ENCODE measurements at places on chromosomes 11 and 22. TPM values are rescaled to one million over a fixed set of nuclear protein-coding genes. Genes with fewer than 3 reads are reported as not detected.

Gene MPZL3
- total RNA-seq: 22.0 TPM

DNA sequence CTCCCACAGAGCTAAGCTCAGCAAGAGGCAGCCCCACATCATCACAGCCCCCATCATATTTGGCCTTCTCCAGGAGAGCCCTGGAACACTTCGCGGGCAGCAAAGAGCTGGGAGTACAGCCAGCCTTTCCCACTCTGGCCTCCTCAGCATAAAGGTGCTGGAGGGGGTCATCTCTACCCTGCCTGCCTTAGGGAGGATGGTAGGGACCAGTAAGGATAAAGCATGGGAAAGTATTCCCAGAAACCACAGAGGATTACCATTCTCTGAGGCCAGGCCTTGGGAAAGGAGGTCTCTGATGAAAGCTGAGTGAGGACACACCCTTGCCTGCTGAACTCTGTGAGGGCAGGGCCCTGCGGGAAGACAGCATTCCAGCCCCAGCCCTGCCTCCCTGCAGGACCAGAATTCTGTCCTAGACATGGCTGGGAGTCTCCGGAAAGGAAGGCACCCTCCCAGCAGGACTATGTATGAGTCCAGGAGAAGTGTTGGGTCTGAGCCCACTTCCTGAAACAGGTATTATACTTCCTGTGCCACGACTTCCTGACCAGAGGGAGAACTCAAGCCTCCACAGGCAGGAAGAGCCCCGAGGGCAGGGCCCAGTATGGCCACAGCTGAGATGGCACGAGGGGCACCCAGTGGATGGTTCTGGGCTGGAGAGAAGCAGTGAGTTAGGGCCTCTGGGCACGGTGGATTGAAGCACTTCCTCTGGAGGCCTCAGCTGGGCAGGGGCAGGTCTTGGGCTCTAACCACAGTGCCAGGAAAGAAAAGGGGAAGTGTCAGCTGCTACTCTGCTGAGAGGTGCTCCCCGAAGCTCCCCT is 12.9 kb upstream of the CASTOR1 start:
- peaks cover 77% of the 10 kb centered on the region for H3K36me3 ChIP-seq
- DNase-seq: no peak
- no peak overlapping the region for H3K4me3 ChIP-seq
- H3K27me3 ChIP-seq: no peaks in the 10 kb centered on the region
- H3K27ac ChIP-seq: peak overlapping the region; percentile 92

DNA sequence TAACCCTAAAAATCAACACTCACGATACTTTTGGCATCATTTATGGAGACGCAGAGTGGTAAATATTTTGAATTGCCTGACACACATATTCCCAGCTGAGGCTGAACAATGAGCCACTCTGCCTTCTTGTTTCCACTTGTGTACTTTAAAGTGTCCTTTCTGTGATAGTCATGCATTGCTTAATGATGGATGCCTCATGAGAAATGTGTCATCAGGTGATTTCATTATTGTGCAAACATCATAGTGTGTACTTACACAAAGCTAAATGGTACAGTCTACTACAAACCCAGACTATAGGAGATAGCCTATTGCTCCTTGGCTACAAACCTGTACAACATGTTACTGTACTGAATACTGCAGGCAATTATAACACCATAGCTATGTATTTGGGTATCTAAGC is 44.2 kb downstream of the MRE11 start:
- H3K4me1 ChIP-seq: no peaks in the 10 kb centered on the region
- H3K27ac ChIP-seq: no peak overlapping the region
- DNase-seq: no peak
- peaks cover 14% of the 10 kb centered on the region for H3K36me3 ChIP-seq

DNA sequence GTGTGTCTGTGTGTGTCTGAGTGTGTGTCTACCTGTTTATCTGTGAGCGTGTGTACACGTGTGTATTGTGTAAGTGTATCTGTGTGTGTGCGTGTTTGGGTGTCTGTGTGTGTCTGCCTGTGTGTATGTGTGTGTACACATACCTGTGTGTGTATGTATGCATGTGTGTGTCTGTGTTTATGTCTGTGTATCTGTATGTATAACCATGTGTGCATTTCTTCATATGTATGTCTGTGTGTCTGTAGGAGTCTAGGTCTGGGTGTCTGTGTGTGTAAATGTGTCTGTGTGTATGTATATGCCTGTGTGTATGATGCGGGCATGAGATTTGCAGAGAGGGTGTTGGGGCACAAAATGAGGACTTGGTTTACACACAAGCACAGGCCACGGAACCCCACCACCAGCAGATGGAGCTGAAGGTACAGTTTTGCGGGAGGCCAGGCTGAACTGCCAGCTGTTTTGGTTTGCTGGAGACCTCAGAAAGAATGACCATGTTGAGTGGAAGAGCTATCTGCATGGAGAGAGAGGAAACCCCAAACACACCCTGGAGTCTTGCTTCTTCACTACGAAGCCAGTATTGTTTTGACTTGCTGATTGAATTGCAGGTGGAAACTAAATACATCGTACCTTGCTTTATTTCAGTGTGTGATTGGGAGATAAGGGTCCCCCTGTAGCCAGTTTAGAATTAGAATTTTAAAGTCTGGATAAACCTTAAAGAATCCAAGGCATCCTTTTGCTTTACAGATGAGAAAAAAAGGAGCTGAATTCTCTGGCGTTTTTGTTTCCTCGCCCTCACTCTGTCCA is 497.2 kb downstream of the NTM start:
- no peaks in the 10 kb centered on the region for H3K36me3 ChIP-seq
- H3K27ac ChIP-seq: no peak overlapping the region
- no peak overlapping the region for H3K4me3 ChIP-seq
- H3K4me1 ChIP-seq: no peaks in the 10 kb centered on the region

- H3K36me3 ChIP-seq: peaks cover 2% of the 10 kb centered on the region
- H3K4me1 ChIP-seq: peaks cover 26% of the 10 kb centered on the region
- H3K27ac ChIP-seq: no peak overlapping the region
- DNase-seq: no peak
Measured at GRCh38 chr22:18114495-18114894, 3.9 kb downstream of the TUBA8 start.

- no peaks in the 10 kb centered on the region for H3K36me3 ChIP-seq
- H3K4me1 ChIP-seq: no peaks in the 10 kb centered on the region
- no peaks in the 10 kb centered on the region for H3K27me3 ChIP-seq
- no peak overlapping the region for H3K27ac ChIP-seq
- no peak overlapping the region for H3K4me3 ChIP-seq
Measured at GRCh38 chr11:42857344-42857743, 454.5 kb upstream of the API5 start.

DNA sequence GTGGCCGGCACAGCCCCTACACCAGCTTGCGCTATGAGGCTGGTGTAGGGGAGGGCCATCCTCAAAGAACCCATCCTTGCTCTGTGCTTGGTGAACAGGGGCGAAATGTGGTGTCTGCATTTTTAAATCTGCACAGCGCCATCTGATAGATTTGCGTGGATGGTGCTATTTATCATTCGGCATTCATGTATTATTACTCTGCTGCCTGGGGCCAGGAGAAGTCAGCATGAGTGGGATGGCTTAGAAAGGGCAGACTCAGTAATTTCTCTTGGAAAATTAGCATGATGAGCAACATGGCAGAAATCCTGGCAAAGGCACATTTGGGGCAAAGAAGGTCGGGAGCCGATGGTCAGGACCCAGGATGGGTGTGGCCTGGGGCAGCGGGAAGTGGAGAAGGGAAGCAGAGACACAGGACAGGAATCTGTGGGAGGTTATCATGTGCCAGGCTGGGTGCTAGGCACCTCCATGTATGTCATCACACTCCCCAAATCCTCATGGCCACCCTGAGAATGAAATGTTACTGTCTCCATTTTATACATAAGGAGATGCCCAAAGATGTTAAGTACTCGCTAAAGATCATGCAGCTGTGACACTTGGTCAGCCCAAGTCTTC is 149.0 kb downstream of the CEP164 start:
- no peaks in the 10 kb centered on the region for H3K36me3 ChIP-seq
- no peak overlapping the region for H3K4me3 ChIP-seq
- DNase-seq: no peak
- H3K4me1 ChIP-seq: no peaks in the 10 kb centered on the region
- H3K27me3 ChIP-seq: no peaks in the 10 kb centered on the region

Gene TPH1
- 0.23 TPM for total RNA-seq

- H3K36me3 ChIP-seq: no peaks in the 10 kb centered on the region
- no peak for DNase-seq
- H3K27ac ChIP-seq: no peak overlapping the region
- no peaks in the 10 kb centered on the region for H3K4me1 ChIP-seq
- H3K4me3 ChIP-seq: no peak overlapping the region
Measured at GRCh38 chr11:129451524-129451923, 75.9 kb downstream of the BARX2 start.

DNA sequence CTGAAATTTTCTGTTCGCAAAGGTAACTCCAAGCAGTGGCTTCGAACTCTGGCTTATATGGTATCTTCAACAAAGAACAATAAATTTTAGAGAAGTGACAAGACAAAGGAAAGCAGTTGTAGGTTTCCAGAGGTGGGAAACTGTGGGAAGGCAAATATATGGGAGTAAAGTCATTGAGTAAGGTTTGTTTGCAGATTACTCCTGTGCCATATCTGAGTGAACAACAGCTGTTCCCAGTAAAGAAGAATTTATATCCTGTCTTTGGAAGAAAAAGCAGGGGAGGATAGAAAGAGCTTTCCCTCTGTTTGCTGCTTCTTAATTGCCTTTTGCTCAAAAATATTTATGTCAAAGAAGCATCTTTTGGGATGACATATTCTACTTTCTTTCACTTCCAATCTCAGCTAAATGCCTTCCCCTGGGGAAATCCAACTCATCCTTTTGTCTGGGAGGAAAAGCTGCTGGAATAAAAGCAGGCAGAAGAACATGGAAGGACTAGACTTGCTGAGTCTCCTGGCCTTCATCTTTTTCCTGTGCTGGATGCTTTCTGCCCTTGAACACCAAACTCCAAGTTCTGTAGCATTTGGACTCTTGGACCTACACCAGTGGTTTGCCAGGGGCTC is 10.4 kb upstream of the RCN1 start:
- no peak overlapping the region for H3K27ac ChIP-seq
- H3K27me3 ChIP-seq: peaks cover 23% of the 10 kb centered on the region
- H3K4me3 ChIP-seq: no peak overlapping the region
- no peaks in the 10 kb centered on the region for H3K4me1 ChIP-seq

Gene NPAS4
- total RNA-seq: 0.52 TPM

Gene MS4A12
- total RNA-seq: not detected

Data from activated CD4-positive, alpha-beta T cell treated with anti-CD3 and anti-CD28 coated beads, Interleukin-2, amount 10 ng/mL, durations not matched to agents 7 days and 5 days (primary cell).